ENCODE measurements at places on chromosomes 1 and 21.

GRCh38 chr1:5296557-5297179 is 642.3 kb downstream of the AJAP1 start:
- no peak for DNase-seq

GRCh38 chr1:64942675-64943074 is 23.7 kb downstream of the JAK1 start:
- DNase-seq: no peak

DNA sequence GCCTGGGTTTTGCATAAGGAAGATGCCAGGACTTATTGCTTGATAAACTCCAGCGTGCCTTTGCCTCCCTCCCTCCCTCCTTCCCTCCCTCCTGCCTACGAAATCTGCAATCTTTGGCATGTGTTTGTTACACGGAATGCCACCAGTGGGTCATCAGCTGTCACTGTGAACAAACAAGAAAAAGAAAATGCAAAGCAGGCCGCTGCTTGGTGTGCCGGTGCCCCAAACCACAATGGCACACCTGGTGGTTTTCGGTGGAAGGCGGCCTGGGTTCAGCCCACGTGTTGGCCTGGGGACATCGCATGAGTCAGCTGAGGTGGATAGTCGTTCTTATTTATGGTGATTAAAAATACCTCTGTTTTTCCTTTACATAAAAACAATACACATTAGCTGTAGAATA is 16.3 kb upstream of the IFNLR1 start:
- no peak for DNase-seq

GRCh38 chr21:17866590-17866989 is 47.4 kb upstream of the C21orf91 start:
- DNase-seq: no peak

DNA sequence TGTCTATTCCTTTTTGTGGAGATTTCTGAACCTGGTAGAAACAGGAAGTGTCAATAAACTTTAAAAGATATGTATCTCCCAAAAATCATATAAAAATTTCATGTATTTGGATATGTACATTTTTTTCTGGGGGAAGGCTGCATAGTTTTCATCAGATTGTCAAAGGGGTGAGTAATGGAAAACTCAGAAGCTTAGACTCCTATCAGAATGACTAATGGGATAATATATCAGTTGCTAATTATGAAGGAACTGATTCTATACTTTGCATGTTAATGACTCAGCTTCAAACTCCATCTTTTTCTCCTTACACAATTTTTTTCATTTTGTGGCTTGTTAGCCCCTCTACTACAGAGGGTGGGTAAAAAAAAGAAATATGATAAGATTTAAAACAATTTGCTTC is 55.9 kb downstream of the GON4L start:
- DNase-seq: no peak

DNA sequence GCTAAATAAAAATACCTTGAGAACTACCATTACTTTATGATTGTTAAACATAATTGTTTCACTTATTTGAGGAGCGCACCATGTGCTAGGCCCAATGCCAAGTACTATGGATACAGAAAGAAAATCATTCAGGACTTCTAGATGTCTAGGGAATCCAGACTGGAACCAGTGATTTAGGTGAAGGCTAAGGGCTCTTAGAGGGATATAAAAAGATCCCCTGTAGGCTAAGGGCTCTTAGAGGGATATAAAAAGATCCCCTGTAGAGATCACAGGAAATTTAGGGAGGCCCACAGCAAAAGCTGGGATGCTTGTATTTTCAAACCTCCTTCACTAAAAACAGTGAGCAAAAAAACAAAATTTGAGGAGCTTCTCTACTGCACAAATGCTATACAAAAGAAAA is 6.7 kb downstream of the TOR1AIP2 start:
- DNase-seq: no peak

GRCh38 chr1:8133657-8134430 is 107.7 kb upstream of the ERRFI1 start:
- DNase-seq: no peak

DNA sequence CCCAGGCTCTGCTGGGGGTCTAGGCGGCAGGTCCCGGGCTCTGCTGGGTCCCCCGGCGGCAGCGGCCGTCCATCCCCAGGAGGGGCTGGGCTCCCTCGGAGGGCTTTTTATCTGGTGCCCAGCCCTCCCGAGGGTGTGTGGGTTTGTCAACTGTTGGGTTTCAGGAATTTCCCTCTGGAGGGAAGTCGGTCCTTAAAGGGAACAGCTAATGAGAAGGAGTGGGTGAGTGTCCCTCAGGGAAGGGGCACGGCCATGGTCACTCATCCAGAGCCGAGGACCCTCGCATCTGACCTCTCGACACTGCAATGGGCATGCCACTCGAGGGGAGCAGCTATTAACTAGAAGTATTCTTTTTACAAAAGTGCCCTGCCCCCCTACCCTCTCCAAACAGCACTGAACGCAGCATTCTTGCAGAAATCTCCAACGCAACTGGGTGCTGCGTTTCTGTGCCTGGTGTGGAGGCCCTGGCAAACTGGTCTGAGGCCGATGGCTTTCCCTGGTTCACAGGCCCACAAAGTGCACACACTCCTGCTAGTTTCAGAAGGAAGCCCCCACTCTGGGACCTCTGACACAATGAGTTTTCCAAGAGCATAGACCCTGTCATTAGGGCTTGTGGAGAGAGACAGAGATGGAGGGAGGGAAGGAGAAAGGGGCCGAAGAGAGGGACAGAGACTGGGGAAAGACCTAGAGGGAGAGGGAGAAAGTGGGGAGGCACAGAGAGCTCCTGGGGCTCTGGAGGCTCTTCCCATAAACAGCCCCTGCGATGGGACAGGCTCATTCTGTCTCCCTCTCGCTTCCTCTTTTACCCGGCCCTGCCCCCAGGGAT is 1.0 kb upstream of the TSPEAR start:
- DNase-seq: no peak

- DNase-seq: no peak
Observed at GRCh38 chr1:55695151-55695550, 480.0 kb upstream of the USP24 start.

- DNase-seq: no peak
Observed at GRCh38 chr21:17071093-17071492, 441.8 kb upstream of the CXADR start.

DNA sequence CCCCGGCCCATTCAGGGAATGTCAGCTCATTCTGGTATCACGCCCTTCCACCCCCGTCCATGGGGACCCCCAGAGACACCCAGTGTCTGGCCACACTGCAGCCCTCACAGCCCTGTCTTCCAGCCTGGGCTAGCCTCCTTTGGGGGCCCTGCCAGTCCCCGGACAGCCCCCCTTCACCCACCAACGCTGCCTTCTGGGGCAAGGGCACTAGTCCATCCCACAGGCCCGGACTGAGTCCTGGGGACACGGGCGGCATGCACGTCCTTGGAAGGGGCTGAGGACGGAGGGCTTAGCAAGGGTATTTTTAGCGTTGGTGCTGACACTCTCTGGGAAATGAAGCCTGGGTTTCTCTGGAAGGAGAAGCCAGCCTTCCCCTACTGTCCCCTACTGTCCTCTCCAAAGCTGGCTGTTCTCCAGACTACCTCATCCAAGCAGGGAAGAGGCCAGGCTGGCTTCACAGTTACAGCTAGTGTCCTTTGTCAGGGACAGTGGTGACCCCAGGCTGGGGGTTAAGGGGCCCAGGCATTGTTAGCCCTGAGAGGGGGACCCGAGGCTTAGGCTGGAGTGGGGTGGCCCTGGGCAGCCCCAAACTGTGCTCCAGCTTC is 39.5 kb downstream of the COQ8A start:
- DNase-seq: no peak

DNA sequence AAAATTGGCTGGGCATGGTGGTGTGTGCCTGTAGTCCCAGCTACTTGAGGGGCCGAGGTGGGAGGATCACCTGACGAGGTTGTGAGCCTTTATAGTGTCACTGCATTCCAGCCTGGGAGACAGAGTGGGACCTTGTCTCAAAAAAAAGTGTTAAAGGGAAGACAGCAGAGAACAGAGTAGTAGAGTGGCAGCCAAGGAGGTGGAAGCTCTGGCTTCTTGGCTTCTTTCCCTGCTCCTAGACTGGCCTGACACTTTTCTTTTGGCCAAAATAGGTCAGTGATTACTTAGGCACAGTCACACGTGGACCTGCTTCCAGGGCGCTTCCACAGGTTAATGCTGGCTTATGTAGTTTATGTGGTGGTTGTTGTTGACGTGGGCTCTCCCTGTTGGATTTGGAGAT is 3.2 kb downstream of the DIP2A start:
- no peak for DNase-seq

DNA sequence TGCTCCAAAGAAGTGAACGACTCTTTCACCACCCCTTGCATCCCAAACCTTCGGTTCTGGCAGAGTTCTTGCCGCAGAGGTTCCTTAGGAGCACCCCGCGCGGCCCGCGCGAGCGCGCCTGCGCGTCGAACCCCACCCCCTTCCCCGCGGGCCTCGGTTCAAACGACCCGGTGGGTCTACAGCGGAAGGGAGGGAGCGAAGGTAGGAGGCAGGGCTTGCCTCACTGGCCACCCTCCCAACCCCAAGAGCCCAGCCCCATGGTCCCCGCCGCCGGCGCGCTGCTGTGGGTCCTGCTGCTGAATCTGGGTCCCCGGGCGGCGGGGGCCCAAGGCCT is at the start of gene C1orf56:
Gene C1orf56 (plus strand): TSS at position 161 of the 334 bp plus-strand sequence. CDS start 97 bp downstream, at position 258.
- DNase-seq: peak; percentile 48

- DNase-seq: no peak
Observed at GRCh38 chr1:248243204-248243603, 12.0 kb downstream of the OR2M4 start.

DNA sequence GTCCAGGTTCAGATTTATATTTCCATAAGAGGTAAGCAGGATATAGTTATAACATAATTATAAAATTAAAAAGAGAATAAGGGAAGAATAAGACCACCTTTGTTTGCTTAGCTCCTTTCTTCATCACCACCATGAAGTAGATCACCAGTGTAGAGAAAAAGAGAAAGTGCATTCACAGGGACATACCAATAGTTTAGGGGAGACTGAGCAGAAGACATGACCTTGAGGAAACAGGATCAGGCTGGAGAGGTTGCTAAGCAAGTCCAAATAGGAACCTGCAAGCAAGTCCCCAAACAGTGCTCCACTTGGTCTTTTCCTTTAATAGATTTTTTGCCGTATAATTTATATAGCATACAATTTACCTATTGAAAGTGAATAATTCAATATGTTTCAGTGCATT is 63.0 kb downstream of the KCNT2 start:
- DNase-seq: no peak
